Common myeloid progenitor, CD34-positive (primary cell): ENCODE measurements at places on chromosomes 13 and 19.

- H3K27me3 ChIP-seq, result no peaks in the 10 kb centered on the region
- H3K4me1 ChIP-seq, result no peaks in the 10 kb centered on the region
- H3K36me3 ChIP-seq, result no peaks in the 10 kb centered on the region
- no peak overlapping the region for H3K4me3 ChIP-seq
Observed at GRCh38 chr13:75384879-75385707, 96.9 kb downstream of the TBC1D4 start.

DNA sequence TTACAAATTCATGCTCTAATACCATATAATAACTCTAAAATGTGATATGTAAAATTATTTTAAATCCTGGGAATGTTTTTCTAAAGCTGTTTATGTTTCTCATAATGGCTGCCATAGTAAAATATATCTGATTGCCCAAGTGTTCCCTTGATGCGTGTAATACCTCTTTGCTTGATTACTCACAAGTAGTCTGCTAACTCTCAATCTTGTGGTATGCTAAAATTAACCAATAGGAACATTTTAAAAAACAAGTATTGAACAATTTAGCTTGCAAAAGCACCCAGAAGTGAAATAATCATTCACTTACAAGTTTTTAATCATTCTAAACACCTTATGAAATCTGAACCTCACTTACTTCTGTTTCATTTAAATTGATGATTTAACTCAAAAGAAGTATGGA lies 386.0 kb upstream of the ATXN8OS start:
- H3K4me1 ChIP-seq, result no peaks in the 10 kb centered on the region
- H3K36me3 ChIP-seq, result no peaks in the 10 kb centered on the region
- H3K27me3 ChIP-seq, result no peaks in the 10 kb centered on the region
- H3K4me3 ChIP-seq, result no peak overlapping the region
- no peak for DNase-seq

GRCh38 chr19:52638601-52639000 lies 446 bp upstream of the ZNF83 start:
- no peaks in the 10 kb centered on the region for H3K4me1 ChIP-seq
- no peak overlapping the region for H3K27ac ChIP-seq
- no peaks in the 10 kb centered on the region for H3K36me3 ChIP-seq
- no peaks in the 10 kb centered on the region for H3K27me3 ChIP-seq
- peak overlapping the region; percentile 98 for H3K4me3 ChIP-seq

- peaks cover 5% of the 10 kb centered on the region for H3K4me1 ChIP-seq
- H3K36me3 ChIP-seq, result peaks cover 10% of the 10 kb centered on the region
- DNase-seq, result no peak
- H3K27me3 ChIP-seq, result no peaks in the 10 kb centered on the region
- no peak overlapping the region for H3K27ac ChIP-seq
Observed at GRCh38 chr13:32075170-32075851, 43.7 kb downstream of the FRY start.
